ENCODE measurements at places on chromosomes 5 and 9.

DNA sequence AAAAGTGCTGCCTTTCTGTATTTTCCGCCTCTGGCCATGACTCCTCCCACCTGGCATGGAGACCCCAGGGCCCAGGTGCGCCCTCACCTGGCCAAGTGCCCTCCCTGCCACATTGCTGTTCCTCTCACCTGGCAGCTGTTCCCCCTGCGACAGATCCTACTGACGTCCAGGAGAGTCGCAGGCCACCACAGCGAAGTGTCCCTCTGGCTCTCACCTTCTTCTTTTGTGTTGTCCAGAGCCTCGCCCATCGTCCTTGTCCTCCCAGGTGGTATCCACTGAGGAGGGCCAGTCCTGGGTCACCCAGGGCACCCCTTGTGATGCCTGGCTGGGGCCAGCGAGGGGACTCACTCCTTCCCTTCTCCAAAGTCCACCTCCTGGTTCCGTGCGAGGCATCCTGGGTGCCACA, 2.6 kb downstream of the NKD2 start:
- DNase-seq: peak; percentile 79

- no peak for DNase-seq
Measured at GRCh38 chr5:41524174-41524573, 13.8 kb upstream of the PLCXD3 start.

- no peak for DNase-seq
Measured at GRCh38 chr5:87551911-87552310, 139.2 kb upstream of the CCNH start.

GRCh38 chr9:113393281-113393680, 7.8 kb downstream of the ALAD start:
- no peak for DNase-seq

- DNase-seq: no peak
Measured at GRCh38 chr5:175609526-175609925, 48.3 kb upstream of the HRH2 start.

- no peak for DNase-seq
Measured at GRCh38 chr9:108205276-108205675, 650.5 kb downstream of the ACTL7B start.

GRCh38 chr5:158121678-158122077, 262.7 kb upstream of the CLINT1 start:
- DNase-seq: no peak

DNA sequence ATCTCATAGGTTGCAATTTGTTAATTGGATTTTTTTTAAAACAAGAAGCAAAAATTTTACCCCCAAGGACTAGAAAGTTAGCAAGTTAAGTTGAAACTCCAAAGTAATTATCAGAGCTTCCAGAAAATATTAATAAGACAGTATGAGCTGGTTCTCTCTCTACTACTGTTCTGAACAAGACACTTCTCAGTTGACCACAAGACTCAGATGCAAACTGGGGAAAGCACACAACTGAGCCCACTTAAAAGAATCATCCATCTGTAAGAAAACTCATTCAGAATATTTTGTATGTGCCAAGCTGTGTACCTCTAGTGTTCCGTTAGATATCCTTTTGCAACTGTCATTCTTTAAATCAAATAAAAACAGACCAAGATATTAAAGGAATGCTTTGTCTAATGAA, 60.0 kb downstream of the MAP1B start:
- no peak for DNase-seq

- DNase-seq: no peak
Measured at GRCh38 chr9:120032639-120033038, 547.3 kb downstream of the CDK5RAP2 start.

- no peak for DNase-seq
Measured at GRCh38 chr5:172733131-172733973, 37.6 kb downstream of the DUSP1 start.

- DNase-seq: no peak
Measured at GRCh38 chr5:10447041-10447440, 5.4 kb downstream of the ROPN1L start.

GRCh38 chr9:7402334-7403027, 397.1 kb downstream of the DMAC1 start:
- DNase-seq: no peak

DNA sequence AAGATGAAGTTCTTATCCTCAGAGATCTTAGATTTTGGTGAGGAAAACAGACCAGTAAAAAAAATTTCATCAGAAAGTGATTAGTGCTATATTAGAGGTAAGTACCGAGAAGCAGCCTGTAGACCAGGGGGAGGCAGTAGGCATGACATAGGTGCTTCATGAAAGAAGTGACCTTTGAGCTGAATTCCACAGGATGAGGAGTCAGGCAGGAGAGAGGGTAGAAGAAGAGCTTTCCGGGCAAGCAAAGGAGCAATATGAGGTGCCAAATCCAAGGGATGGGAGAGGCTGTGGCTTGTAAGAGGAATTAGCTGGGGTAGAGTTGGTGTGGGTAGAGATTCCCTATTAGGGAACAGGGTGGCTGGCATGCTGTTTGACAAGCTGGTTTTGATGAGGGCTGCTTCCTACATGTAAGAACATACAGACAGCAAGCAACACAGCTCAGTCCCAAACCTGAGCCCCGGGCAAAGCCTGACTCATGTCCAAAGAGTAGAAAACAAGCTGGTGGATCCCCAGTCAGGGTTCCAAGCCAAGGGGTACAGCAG, 48.4 kb upstream of the PWWP2A start:
- no peak for DNase-seq

- DNase-seq: peak; percentile 65
Measured at GRCh38 chr5:149549461-149550267, 1.6 kb downstream of the CSNK1A1 start.

DNA sequence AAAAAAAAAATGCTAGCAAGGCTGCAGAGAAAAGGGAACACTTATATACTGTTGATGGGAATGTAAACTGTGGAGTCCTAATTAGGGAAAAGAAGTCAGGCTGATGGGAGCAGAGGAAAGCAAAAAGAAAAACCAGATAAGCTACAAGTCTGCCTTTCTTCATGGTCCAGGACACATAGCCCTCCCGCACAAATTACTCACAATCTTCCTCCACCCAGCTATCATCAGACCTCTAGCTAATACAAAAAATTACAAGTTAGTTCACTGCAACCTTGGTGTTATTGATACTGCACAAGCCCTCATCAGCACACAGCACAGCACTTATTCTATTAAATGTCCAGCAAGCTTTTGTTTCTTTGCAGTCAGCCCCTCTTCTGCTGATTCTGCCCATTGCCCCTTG, 186.0 kb upstream of the ADRA1B start:
- no peak for DNase-seq

GRCh38 chr5:91301106-91301846, 81.8 kb downstream of the ARRDC3 start:
- no peak for DNase-seq

DNA sequence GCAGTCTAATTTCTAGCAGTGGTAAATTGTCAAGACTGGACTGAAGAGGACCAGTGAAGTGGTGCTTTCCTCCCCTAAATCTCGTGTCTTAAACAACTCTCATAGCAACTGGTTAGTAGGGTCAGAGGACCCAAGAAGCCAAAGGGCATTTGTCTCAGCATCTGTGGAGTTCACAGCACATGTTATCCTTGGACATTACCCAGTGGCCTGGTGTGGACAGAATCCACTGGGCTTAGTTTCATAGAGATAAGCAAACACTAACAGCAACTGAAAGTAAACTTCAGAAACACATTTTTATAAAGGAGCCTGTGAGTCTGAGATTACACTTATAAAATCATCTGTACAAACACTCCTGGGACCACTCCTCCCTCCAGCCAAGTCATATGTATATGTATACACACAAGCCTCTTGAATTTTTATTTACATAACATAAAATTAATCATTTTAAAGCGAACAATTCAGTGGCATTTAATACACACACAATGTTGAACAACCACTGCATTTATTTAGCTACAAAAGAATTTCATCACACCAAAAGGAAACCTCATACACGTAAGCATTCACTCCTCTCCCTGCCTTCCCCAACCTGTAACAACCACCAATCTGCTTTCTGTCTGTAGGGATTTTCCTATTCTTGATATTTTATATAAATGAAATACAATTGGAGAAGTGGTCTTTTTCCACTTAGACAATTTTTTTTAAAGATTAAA, 457.8 kb downstream of the RASEF start:
- DNase-seq: no peak

GRCh38 chr9:83060556-83060955, 2.4 kb downstream of the RASEF start:
- peak; percentile 98 for DNase-seq

GRCh38 chr5:5536871-5537270, 114.4 kb downstream of the ICE1 start:
- no peak for DNase-seq

GRCh38 chr5:107951309-107951708, 280.6 kb upstream of the EFNA5 start:
- DNase-seq: no peak

- no peak for DNase-seq
Measured at GRCh38 chr9:121765021-121765950, 113.9 kb downstream of the DAB2IP start.

- DNase-seq: no peak
Measured at GRCh38 chr9:35579130-35579529, 25.9 kb upstream of the TESK1 start.

GRCh38 chr5:128100860-128101557, 17.4 kb downstream of the SLC12A2 start:
- no peak for DNase-seq

- no peak for DNase-seq
Measured at GRCh38 chr9:131337131-131337848, 47.8 kb downstream of the PLPP7 start.

- no peak for DNase-seq
Measured at GRCh38 chr9:123952641-123953495, 22.9 kb upstream of the DENND1A start.

DNA sequence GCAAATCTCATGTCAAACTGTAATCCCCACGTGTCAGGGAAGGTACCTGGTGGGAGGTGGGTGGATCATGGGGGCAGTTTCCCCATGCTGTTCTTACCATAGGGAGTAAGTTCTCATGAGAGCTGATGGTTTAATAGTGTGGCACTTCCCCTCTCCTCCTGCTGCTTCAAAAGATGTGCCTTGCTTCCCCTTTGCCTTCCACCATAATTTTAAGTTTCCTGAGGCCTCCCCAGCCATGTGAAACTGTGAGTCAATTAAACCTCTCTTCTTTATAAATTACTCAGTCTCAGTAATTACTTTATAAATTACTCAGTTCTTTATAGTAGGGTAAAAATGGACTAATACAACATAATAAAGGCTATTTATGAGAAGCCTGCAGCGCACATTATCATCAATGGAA, 7.1 kb upstream of the CNTRL start:
- DNase-seq: no peak

GRCh38 chr5:173331956-173332479, 3.8 kb upstream of the STC2 start:
- DNase-seq: peak; percentile 83

- no peak for DNase-seq
Measured at GRCh38 chr5:59346514-59346913, 547.0 kb downstream of the PDE4D start.

GRCh38 chr9:102507044-102507687, 488.0 kb upstream of the CYLC2 start:
- no peak for DNase-seq

DNA sequence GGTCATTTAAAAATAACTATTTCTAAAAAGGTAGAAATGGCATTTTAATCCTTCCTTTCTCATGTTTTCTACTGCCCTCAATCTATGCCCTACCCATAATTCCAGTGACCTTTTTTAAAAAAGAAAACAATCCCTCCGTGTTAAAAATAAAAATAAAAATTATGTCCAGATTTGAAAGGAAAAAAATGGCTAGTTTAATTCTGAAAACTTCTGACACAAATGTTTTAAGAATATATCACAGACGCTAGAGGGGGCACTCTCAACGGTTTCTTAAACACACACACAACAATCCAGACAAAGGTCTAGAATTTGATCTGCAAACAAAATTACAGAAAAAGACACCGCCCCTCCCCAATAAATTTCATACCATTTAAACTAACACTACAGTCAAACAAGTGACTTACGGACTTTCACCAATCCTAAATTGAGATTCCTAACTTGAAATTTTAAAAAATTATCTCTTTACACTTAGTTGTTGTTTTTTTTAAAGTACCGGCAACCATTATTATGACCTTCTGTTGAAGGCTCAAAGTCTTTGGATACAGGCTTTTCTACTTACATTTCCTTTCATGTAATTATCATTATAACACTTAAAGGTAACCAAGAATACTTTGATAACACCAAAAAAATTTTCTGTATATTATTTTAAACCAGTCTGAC, 38.2 kb downstream of the CLINT1 start:
- peak; percentile 22 for DNase-seq

DNA sequence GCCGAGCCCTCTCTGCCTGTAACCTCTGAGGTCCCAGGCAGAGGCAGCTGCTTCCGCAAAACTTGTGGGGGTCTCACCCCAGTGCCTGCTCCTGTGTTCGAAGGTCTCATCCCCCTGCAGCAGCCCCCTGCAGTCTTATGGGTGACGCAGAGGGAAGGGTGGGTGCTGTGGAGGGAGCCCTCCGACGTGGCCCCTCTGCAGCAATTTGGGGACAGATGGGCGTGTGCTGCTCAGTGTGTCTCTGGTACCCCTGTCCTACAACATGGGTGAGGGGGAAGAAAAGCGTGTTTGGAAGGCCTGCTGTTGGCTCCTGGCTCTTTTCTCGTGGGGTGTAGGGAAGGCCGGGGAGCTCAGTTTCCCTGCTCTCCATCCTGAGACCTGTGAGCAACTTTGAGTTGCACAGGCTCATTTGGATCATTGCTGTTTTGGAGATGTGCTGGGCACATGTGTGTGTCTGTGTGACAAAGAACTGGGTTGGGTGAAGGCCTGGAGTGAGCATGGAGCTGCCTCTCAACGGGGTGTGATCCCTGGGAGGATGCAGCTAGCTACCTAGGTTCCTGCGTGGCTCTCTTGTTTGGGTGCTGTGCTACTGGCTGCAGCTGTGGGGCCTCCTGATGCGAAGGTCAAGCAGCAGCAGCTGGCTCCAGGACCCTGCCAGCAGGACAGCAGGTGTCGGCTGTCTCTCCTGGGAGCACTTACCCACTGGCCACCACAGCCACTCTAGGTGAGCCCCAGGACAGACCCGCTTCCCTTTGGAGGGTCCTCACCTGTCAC, 179.6 kb upstream of the PITX1 start:
- DNase-seq: no peak

GRCh38 chr5:18772475-18772874, 1138.2 kb downstream of the TAF11L14 start:
- DNase-seq: no peak

DNA sequence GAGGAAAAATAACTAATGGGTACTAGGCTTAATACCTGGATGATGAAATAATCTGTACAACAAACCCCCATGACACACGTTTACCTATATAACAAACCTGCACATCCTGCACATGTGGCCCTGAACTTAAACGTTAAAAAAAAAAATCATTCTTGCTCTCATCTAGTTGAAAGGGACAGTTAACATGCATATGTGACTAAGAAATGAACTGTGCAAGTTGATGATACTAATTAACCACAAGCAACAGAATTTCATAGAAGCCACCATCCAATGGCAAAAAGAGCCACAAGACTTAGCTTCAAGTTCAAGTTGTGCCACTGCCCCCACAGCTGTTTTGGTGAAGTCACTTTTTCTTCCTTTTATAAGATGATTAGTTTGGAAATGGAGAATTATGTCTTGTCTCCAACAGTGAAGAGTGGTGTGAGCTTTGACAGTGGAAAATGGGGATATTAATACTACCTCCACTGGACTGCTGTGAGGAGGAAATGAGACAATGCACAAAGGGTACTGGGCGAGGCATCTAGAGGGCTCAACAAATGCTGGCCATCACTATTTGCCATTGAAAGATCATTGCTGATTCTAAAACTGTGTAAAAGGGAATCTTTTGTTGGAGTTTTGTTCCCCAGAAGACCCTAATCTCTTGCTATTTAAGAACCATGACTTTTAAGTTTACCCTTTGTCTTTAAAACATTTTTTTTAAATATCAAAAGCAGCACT, 202.1 kb downstream of the EBF1 start:
- no peak for DNase-seq

GRCh38 chr5:102498271-102499034, at the start of gene SLCO6A1:
Gene SLCO6A1 (minus strand): TSS chr5:102499001. CDS start chr5:102498844, 157 bp downstream.
- DNase-seq: no peak

All from NCI-H2029 (cell line).